Tibial nerve (tissue), 4 donors: ENCODE measurements at places on chromosomes 2 and 18. TPM values are rescaled to one million over a fixed set of nuclear protein-coding genes. Genes with fewer than 3 reads are reported as not detected.

The HOXD13 gene
- not detected for total RNA-seq

The TMEM37 gene
- total RNA-seq, result 4.9 TPM

The TRIM43 gene
- total RNA-seq, result not detected

- DNase-seq, result no peak
These were observed 72.5 kb upstream of the HDAC4 start for GRCh38 chr2:239473211-239473805.

DNA sequence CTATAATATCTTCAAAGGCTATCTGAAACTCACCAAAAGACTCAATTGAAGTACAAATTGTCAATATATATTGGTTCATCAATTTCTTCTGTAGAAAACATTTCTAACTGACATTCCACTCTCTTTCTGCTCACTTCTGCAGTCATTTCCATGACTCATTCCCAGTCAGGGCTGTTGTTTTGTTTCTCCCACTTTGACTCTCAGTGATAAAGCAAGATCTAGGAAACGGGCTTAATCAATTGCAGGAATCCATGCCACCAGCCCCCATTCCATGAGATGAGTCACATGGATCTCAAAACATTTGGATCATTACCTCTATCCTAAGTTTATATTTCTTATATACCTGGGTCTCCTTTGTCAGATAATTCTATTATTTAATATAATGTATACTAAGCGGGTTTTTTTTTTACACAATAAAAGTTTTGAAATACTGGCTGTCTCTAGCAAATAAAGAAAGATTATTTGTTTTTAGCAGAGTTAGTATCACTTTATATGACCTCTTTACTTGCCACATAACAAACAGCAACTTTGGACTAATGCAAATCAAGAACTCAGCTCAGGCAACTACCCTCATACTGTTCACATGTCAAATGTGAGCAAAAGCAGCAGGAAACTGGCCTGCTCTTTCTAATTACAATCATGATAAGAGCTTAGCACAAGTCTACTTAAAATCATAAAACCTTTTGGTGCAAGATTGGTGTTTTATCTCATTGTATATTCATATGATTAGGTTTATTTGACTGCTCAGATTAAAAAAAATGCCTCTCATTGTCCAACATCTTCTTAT, 251.1 kb upstream of the PIK3C3 start:
- no peak for DNase-seq

DNA sequence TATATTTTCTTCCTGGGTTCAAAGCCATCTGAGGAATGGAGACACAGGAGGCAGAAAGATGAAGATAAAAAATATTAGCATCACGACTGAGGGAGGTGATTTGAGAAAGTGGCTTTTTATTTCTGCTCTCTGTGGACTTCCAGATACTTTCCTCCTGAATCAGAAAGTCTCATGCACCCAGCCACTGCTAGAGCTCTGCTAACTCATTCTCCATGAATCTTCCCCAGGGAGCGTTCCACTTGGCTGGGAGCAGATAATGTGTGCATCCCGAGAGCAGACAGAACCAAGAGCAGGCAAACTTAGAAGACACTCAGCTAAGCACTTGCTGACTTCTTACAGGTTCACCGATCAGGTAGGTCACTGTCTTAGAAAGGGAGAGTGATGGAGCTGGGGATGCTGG, 264.1 kb upstream of the THUMPD2 start:
- no peak for DNase-seq

- no peak for DNase-seq
These were observed 107.7 kb downstream of the HNMT start for GRCh38 chr2:138071720-138072719.
